Pulmonary artery endothelial cell (primary cell): ENCODE measurements at places on chromosomes 5 and 9. TPM values are rescaled to one million over a fixed set of nuclear protein-coding genes. Genes with fewer than 3 reads are reported as not detected.

DNA sequence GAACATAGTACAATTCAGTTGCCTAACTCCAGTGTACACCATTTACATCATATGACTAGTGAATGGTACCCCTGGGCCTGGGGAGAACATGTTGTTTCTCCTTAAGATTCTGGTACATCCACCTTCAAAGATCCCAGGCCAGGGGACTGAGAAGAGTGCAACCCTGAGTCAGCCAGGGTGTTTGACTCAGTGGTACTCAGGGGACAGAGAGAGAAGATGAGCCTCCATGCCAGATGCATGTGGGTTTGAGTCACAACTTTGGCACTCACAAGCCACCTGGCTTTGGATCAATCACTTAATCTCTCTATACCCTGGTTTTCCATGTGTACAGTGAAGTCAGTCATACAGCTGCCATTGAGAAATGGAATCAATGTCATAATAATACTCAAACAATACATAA lies 53.7 kb downstream of the MAP1B start:
- no peak for DNase-seq

- DNase-seq, result no peak
Measured at GRCh38 chr9:85510830-85511504, 230.8 kb downstream of the AGTPBP1 start.

The FOXD4 gene
- 0.13 and 0.14 TPM in 2 replicates for total RNA-seq

The EQTN gene
- total RNA-seq, result not detected in 2 replicates

The ZNF462 gene
- total RNA-seq, result 8.5 and 21.8 TPM in 2 replicates

The FCN1 gene
- not detected in 2 replicates for total RNA-seq

The AGXT2 gene
- not detected in 2 replicates for total RNA-seq
